ENCODE measurements at places on chromosomes 1 and 21.

DNA sequence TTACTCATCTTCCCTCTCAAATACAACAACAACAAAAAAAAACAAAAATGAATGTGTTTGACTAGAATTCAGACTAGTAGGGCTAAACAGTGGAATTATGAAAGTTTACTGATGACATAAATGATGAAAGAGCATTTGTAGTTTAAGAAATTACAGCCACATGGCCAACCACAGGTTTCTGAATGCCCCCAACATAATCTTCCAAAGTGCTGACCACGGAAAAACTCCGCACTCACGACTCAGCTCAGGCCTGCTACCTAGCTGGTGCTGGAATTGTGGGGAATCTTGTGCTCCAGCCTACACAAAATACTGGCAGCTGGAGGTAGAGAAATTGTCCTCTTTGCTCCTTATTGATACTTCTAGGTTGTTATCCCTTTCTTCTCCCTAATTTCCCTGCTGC lies 23.6 kb upstream of the TBX15 start:
- DNase-seq, result no peak

DNA sequence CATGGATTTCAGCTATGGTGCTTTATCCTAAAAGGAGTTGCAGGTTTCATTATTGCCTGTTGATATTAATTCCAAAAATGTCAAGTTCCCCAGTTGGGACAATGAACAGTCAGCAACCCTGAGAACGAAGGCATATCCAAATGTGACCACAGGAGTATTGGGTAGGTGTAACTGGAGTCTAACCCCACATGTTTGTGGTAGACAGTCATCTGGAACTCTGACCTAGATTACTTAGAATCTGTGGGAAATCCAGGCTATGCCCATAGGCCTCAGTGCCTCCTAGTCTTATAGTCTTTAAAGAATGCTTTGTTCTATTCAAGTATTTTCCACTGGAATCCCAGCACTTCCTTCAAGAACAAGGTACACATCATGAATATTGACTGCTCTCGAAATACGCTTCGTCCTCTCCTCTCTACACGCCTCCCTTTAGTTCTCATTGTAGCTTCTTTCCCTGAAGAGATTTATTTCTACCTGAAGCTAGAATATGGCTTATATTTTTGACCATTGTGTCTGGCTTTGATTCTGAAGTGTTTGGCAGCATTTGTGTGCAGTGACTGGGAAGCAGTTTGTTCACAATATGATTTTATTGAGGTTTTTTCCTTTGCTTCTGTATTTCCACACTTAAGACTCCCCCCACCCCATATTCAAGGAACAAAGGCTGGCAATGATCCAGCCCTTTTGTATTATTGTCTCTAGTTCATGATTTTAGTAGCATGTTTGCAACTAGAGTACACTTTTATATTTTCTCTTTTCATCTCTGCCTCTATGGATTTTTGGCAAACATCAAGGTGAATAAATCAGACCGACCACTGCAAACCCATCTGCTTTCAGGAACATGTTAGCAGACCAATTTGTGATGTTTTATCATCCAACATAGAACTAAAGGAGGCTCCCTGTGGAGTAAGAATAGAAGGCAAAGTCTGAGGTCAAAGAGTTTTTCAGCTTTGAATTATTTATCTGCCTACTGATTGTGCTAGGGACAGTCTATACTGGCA lies 178.6 kb downstream of the GPR52 start:
- no peak for DNase-seq

DNA sequence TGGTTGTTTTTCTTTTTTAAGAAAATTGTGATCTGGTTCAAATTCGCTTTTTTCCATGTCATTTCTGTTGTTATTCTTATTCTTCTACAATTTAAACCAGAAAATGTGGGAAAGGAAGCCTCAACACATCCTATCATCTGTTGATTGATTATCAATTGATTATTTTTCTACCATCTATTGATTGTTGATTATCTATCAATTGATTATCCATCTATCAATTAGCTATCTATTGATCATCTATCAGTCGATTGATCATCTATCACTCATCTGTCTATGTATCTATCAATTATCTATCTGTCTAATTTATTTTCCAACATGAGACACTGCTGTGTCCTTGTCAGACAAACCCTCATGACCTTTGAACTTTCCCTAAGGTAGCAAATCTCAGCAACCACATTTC lies 136.1 kb upstream of the ARHGEF16 start:
- DNase-seq, result no peak

DNA sequence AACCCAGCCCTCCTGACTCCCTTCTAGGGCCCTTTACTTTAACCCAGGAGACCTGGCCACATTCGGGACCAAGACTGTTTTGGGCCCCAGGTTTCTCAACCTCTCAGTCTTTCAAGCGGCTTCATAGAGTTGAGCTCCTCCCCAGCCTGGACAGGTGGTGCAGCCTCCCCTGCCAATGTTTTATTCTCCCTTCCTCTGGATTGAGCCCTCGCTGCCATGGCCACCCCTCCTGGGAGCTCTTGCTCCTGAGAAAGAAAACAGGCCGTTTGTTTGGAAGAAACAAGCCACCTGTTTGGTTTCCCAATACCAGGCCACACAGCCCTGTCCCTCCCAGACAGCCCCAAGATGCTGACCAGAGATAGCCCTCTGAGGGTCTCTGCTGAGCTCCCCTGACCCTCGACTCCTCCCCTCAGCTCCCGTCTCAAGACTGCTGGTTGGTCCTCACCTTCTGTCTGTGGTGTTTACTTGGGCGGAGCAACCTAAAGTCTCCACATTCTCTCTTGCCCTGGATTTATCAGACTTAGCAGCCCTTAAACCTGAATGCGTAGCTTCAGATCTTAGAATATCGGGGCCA lies 3.3 kb downstream of the TMEM51 start:
- DNase-seq, result no peak

DNA sequence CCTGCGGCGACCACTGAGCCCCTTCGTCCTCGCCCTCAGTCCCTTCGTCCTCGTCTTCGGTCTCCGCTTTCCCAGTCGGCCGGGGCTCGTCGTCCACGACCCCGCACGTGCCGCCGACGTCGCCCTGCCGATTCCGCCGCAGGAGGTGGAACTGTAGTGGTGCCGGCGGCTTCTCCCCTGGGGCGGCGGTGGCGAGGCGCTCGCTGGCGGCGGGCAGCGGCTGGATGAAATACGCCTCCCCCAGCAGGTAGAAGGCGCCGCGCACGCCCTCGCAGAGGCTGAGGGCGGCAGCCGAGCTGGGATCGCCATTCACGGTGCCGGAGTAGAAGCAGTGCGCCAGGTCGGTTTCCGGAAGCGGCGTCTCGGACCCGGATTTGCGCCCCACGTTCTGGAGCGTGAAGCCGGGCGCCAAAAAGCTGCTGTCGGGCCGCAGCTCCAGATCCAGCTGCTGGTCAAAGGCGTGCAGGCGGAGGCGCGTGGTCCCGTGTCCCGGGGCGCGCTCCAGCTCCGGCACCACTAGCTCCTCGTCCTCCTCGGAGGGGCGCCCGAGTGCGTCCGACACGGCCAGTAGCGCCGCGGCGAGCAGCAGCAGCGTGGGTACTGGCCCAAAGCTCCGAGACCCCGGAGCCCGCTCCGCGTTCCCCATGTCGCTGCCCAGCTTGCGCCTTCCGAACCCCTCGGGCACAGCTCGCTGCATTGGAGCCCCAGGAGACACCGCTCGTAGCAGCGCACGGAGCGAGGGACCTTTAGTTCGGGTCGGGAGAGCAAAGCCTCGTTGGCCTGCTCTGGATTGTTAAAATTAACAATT lies 747 bp downstream of the ADAMTS1 start:
- DNase-seq, result no peak
